ENCODE measurements at places on chromosomes 4 and X.
A peak's percentile ranks its signal among the peaks of the same experiment; 100 is the strongest.

DNA sequence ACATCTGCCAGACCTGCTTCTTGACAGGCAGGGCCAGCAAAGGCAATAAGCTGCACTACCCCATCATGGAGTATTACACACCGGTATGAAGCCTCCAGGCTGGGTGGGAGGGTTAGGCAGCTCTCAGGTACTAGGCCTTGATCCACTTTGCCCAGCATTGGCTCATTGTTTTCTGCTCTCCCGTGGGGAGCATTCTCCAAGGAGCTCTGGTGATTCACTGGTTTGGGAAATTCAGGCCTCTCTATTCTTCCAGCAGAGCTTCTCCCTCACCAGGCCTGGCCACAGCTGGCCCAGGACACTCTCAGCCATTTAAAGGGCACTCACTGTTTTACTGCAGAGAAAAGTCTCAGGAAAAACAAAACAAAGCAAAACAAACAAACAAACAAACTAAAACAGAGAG is 33.0 kb downstream of the DRP2 start:
- DNase-seq, result peak; percentile 50

- DNase-seq, result no peak
Measured at GRCh38 chr4:7793186-7793585, 146.5 kb downstream of the AFAP1 start.

DNA sequence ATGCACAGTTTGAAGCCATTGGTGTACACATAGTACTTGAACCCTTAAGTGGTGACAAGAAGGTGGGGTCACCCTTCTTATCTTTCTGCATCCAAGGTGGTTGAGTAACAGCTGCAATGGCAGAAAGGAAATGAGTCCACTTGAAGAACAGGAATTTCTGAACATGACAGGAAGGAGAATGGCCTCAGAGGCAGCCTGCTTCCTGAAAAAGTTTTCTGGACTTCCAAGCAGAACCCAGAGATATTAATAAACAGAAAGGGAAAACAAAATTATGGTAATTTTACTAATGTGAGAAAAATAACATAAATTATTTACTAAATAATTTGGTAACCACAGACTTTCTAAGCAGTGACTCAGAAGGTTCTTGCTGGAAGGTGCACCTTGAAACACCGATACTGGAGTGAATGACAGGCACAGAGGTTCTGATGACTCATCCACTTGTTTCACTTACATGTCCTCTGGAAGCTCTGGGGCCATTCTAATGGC is 119.9 kb upstream of the HS3ST1 start:
- DNase-seq, result no peak

GRCh38 chr4:83282049-83282535 is 2.5 kb downstream of the COQ2 start:
- peak; percentile 57 for DNase-seq

GRCh38 chrX:118718737-118719136 is 8.7 kb upstream of the IL13RA1 start:
- DNase-seq, result no peak

DNA sequence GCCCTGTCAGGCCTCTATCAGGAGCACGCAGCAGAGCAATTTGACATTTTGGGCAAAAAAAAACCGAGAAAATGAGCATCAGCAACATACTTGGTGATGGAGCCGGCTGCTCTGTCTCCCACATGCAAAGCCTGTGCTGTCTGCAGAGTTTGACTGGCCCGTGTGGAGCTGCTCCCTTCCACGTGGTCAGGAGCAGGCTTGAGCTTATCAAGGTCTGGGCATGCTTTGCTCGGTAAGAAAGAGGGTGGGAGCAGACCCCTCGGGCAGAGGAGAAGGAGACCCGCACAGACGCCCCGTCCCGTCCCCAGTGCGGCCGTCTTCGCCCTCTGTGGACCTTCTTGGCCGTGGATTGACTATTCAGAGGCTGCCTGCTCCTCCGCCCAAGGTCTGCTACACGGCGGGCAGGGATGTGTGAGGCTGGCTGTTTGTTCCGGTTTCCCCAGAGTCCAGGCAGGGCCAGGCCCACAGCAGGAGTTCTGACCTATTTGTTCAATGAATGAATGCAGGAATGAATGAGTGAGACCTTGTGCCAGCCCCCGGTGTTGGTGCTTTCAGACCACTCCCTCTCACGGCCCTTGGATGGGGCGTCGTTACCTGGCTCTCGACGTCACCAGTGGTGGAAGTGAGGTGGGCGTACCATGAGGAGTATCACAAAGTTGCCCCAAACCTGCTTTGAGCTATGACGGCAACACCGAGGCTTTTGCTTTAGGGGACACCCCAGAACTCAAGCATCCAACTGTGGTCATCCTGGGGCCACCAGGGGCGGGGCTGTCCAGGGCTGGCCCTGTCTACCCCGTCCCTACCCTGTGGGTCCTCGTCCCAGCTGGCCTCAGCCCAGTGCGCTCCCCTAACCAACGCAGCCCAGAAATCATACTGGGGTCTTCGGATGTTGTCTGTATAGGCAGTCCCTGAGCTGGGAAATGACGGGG is 54.7 kb upstream of the ADRA2C start:
- DNase-seq, result no peak

- DNase-seq, result no peak
Measured at GRCh38 chr4:53349091-53349491, 16.8 kb downstream of the SCFD2 start.

DNA sequence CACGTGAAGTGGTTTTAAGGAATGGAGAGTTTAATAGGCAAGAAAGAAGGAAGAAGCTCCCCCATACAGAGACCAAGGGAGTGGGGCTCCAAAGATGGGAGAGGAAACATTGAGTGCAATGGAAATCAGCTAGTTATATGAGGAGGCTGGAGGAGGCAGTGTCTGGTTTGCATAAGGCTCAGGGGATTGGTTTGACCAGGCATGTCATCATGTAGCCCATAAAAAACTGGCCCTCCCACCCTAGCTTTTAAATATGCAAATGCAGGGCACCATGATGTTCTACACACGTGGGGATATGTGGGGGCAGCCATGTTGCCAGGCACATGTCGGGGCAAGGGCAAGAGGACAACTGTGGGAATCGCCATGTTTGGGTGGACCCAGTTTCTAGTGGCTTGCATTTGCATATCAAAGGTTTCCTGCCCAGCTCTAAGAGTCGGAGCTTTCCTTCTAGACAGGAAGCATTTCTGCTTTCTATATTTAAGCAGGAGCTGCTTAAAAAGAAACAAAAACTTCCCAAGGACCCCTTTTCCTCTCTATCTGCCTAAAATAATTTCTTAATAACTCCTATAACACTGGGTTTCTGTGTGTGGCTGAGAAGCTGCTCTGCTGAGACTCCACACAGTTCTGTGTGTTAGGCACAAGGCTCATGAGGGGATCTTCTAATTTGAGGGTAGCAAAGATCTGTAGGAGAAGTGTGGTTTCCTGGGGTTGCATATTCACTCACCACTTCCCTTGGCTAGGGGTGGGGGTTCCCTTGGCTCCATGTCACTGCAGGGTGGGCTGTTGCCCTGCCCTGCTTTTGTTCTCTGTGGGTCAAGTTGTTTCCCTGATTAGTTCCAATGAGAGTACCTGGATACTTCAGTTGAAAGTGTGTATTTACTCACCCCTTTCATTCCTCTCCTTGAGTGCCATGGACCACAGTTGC is 113.5 kb downstream of the VSIG4 start:
- DNase-seq, result no peak

GRCh38 chrX:73647632-73648322 is 84.8 kb downstream of the CHIC1 start:
- no peak for DNase-seq

DNA sequence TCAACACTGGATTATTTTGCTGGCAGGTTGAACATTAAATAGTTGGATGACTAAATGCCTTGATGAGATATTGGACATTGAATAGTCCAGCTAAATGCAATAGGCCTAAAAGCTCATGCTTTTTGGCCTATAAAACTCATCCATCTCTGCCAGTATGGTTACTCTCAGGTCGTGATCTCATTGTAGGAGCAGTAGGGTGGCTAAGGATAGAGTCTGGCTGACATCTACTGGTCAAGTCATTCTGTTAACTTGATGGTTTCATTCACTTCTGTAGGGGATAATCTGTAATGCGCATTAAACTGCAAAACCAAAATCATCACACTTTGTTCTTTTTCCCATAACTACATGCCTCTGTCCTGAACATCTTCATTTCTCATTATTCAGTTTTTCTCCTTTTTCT is 227.0 kb downstream of the DKK2 start:
- peak; percentile 45 for DNase-seq

- DNase-seq, result no peak
Measured at GRCh38 chrX:71195964-71196649, 26.9 kb upstream of the GJB1 start.
